ENCODE measurements at places on chromosomes 1 and 21.

DNA sequence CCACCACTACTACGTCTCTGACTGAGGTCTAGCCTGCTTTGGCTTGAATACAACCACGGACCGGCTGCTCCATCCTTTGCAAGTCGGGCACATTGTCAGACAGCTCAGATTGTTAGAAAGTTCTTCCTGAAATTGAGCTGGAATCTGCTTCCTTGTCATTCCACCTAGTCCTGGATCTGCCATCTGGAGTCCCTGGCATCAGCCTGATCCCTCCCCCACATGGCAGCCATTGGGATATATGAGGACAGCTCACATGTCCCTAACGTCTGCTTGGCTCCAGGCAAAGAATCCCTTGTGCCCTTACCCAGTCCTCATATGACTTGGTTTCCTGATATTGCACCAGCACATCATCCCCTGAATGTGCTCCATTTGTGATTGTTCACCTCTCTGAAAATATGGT is 56.3 kb upstream of the SYT6 start:
- no peak for DNase-seq

DNA sequence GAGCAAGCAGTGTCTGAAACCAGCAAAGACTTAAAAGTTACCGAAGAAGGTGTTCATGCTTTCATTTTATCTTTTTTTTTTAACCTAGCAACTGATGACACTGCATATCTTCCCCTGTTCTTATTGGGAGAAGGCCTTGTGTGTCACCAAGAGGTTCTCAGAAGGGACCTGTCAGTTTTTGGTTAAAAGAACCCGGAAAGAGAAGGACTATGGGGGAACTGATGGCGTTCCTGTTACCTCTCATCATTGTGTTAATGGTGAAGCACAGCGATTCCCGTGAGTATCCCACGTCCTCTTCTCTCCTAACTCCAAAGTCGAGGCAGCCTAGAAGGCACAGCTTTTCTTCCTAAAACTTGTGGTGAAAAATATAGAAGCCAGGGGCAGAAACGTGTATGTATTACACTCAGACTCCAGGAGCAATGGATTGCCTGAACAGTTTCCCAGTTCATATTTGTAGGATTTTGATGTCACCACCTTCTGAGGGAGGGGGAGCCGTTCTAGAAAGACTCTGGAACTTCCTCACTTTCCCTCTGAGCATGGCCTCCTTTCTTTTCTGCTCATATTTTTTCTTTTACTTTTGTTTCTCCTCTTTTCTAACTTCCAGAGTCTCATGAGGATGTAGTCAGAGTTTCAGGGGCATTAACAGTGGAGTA is at the start of gene MR1:
MR1 (plus strand) TSS at position 185 of the 653 bp plus-strand sequence; CDS start at position 210, 25 bp downstream.
- DNase-seq: no peak

DNA sequence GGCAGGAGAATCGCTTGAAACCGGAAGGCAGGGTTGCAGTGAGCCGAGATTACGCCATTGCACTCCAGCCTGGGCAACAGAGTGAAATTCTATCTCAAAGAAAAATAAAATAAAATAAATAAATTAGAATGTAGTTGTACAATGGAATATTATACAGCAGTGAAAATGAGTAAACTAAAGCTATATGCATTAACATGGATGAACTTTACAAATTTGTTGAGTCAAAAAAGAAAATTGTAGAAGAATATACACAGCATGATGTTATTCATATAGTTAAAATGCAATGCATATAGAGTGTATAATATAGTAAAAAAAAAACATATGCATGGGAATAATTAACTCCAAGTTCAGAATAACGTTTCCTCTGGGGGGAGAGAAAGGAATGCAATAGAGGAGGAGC is 11.0 kb upstream of the NAV1 start:
- no peak for DNase-seq

GRCh38 chr1:178937695-178938094 is 66.8 kb upstream of the ANGPTL1 start:
- no peak for DNase-seq

DNA sequence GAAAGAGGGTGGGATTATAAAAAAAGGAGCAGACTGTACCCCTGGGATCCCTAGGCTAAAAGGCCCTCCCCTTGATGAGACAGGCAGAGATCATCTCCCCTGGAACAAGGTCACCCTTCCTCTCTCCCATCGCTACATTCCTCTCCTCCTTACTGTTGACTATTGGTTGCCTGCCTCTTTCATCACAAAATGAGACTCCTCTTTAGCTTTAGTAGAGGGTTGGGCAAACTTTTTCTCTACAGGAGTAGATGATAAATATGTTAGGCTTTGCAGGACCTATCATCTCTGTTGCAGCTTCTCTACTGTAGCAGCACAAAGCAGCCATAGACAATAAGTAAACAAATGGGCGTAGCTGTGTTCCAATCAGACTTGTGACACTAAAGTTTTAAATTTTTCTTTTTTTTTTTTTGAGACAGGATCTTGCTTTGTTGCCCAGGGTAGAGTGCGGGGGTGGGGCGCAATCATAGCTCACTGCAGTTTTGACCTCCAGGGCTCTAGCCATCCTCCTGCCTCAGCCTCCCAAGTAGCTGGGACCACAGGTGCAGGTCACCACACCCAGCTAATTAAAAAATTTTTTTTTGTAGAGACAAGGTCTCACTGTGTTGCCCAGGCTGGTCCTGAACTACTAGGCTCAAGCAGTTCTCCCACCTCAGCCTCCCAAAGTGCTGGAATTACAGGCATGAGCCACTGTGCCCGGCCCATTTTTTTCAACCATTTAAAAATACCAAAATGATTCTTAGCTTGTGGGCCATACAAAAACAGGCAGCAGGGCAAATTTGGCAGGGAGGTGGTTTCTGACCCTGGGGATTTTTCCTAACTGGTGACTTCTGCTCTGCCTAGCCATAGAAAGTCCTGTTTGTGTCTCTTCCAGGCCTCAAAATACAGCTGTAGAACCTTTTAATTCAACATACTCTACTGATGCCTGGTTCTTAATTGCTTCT is 15.1 kb downstream of the MCL1 start:
- DNase-seq: no peak
